ENCODE measurements at places on chromosomes 6 and 20.

- DNase-seq, result no peak
Observed at GRCh38 chr6:35328108-35328723, 14.1 kb upstream of the PPARD start.

DNA sequence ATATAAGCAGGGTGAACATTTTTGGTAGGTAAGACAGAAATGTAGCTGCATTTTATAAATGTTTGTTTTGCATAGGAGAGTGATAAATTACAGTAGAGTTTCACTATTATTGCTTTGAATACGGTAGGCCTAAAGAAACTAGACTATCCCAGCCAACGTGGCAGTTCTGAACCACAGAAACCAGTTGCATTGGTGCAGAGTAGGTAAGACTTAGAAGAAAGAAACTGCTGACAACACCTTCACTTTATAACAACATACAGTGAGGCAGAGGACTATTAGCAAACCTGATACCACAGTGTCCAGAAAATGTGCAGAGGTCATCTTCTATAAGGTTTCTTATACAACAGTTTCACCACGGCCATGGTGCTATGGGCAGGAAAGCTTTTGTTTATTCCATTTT, 566.1 kb downstream of the KIF16B start:
- no peak for DNase-seq

- no peak for DNase-seq
Observed at GRCh38 chr6:135310291-135310690, 129.2 kb downstream of the MYB start.

- DNase-seq, result no peak
Observed at GRCh38 chr6:32614366-32615081, 22.7 kb upstream of the HLA-DQA1 start.

DNA sequence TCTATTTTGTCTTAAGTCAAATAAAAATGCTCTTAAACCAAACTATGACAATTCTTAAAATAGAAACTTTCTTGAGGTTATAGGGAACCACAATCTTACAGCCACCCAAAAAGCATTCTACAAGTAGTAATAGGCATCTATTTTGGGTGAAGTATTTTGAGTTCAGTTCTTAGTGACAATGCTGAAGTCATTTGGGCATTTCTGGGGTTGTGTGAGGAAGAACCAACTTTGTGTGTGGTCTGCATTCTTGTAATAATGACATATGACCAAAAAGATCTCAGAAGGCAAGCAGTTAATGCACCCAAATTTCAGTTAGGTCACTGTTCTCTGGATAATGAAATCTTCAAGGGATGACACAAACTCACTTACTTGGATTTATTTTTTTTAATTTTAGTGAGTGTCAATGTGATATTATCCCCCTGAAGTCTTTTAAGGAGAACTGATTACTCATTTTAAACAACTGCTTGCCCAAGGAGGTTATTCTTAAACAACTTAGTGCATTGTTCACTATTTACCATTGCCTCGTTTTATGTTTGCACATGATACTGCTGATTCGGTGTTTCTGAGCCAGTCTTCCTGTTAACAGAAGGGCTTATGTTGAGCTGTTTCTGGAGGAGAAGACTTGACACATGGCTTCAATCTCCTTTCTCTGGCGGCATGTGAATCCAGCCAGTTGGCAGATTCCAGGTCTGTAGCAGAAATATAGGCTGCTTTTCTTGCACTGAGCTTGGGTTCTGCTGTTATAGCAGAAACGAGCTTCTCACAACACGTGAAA, 618.9 kb downstream of the BCKDHB start:
- no peak for DNase-seq

DNA sequence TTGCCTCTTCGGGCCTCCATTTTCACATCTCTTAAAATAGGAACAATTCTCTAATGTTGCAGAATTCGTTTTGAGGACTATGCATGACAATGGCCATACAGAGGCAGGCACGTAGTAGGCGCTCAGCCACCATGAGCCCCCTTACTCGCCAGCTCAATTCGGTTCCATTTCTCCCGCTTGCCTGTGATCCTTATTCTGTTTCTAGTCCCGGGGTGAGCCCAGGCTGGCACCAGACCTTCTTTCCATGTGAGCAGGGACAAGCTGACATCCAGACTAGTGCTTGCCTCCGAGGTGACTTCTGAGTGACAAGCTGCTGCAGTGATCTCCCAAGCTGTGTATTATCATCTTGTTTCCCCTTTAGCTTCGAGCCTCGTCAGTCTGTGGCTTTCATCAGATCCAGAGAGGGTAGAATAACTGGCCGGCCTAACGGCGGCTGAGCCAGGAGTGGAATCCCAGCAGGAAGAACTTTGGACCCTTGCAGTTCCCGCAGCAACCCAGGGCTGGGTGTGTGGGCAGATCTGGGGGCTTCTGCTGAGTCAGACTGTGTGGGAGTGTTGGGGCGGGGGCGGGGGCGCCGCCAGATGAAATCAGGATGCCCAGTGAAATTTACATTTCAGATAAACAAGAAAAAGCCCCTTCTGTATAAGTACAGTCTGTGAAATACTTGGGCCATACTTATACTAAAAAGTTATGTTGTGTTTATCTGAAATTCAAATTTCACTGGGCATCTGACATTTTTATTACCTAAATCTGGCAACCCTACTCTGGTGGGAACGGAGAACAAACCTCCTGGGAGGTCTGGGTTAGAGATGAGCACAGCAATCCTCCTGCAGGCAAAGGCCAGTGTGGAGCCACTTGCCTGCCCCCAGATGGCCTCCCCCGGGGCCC, 10.9 kb downstream of the BANF2 start:
- DNase-seq, result peak; percentile 61

DNA sequence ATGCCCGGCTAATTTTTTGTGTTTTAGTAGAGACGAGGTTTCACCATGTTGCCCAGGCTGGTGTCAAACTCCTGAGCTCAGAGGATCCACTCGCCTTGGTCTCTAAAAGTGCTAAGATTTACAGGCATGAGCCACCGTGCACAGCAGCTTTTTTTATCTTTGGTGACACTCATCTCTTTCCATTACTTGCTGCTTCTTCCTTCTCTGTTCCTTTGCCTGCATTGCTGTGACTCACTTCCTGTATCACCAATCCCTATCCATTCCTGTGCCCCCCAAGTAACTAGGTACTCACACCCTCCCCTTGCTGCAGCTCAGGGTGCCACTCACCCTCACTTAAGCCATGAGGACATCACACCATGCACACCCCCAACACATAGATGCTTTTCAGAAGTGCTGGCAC, 24.6 kb downstream of the KHDC1L start:
- DNase-seq, result no peak

GRCh38 chr20:63890201-63890576, 4.7 kb upstream of the DNAJC5 start:
- DNase-seq, result no peak

All from SW480 (cell line).